ENCODE measurements at places on chromosomes 11 and 22.

GRCh38 chr11:103927535-103927934, 108.9 kb upstream of the DDI1 start:
- no peak for DNase-seq

DNA sequence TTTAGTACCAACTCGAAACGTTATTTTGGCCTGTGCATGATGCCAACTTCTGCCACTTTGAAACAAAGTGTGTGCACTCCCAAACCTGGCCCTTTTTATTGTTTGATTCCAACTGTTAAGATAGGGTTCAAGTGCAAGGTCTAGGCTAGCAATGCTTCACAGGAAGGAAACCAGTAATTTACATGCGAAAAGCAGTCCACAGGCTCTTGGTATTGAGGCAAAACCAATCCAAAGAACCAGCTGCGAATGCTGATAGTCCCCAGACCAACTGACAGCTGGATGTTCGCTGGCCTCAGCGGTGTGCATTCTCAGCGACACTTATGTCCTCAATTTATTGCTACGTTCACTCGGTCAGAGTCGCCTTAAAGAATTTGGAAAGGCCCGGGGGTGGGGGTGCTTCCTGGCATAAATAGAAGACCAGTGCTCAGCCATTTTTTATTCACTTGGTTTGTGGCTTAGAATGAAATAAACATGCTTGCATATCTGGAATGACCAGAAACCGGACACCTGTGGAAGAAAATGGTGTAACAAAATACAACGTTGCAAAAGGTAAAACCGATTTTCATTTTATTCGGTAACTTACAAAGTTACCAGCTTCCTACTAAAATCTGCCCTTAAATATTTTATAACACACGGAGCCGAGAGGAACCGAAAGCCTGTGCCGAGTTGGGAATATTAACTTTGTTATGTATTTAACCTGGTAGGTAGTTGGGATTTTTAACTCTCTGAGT, 1.6 kb downstream of the CPT1A start:
- DNase-seq = peak; percentile 17

- no peak for DNase-seq
Observed at GRCh38 chr11:63805844-63806415, 7.3 kb upstream of the SPINDOC start.

DNA sequence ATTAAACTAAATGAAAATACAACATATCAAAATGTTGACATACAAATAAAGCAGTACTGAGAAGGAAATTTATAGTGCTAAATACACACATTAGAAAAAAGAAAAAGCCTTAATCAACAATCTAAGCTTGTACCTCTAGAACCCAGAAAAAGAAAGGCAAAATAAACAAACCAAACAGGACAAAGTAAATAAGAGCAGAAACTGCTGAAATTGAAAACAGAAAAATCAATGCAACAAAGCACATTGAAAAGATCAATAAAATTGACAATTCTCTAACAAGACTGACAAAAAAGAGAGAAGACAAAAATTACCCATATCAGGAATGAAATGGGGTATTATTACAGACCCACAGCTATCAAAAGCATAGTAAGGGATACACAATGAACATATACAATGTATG, 21.0 kb downstream of the DCUN1D5 start:
- no peak for DNase-seq

DNA sequence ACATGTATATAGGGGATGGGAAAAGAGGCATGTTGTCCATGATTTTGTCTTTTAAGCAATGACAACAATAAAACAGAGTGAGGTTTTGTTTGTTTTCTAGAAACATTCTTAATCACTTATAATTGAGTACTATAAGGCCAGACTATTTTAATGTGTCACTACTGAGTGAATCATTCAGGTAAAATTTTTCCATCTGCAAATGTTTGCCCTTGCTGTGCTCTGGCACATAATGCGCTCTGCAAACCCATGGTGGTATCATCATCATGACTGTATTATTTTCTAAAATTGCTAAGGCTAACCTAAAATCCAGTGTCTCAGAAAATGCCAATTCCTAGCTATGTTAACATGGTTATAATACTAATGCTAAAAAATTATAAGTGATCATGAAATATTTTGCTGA, 261.2 kb downstream of the CADM1 start:
- no peak for DNase-seq

- no peak for DNase-seq
Observed at GRCh38 chr22:28222571-28222970, 303.5 kb upstream of the PITPNB start.

GRCh38 chr11:86069408-86070101, 671 bp upstream of the PICALM start:
- no peak for DNase-seq

DNA sequence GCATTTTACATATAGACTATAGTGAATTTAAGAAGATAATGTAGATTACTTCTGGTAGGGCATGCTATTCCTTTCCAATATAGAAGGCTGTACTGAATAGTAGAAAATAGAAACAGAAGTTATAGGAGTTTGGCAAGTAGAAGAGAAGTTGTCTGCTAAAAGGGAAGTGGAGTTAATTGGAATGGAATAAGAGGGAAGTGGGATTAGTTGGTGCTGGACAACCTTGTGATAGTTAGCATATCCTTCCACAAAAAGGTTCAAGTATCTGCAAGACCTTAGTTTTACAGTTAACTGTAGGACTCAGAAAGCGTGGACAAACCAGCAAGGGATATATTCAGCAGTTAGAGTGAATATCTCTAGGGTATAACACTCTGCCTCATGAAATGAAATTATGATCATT, 185.5 kb downstream of the SWAP70 start:
- no peak for DNase-seq

DNA sequence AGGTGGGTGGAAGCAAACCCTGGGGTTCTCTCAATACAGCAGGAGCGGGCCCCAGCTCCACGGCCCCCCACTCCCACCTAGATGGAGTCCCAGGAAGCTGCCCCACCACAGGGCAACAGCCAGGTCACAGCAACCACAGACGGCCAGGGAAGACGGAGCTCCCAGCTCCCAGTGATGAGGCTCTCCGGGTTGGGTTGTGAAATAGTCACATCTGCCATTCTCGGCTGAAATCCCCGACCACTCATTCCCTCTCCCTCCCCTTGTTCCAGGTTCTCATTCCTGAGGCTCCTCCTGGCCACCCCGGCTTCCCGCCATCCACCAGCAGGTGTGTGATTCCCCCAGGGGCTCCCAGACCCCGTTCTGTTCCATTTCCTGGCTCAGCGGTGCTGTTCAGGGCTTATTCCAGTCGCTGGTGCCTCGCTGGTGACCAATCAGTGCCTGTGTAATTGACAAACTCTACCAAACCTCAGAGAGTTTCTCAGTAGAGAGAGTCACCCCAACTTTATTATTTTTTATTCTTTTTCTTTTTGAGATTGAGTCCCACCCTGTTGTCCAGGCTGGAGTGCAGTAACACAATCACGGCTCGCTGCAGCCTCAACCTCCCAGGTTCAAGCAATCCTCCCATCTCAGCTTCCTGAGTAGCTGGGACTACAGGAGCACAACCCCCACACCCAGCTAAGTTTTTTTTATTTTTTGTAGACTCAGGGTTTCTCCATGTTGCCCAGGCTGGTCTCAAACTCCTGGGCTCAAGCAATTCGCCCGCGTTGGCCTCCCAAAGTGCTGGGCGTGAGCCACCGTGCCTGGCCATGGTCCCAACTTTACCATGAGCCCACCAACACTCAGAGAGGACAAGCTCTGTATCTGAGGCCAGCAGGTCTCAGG, 63.2 kb downstream of the SHANK2 start:
- no peak for DNase-seq

- DNase-seq = no peak
Observed at GRCh38 chr11:12922980-12923507, 86.1 kb upstream of the RASSF10 start.

DNA sequence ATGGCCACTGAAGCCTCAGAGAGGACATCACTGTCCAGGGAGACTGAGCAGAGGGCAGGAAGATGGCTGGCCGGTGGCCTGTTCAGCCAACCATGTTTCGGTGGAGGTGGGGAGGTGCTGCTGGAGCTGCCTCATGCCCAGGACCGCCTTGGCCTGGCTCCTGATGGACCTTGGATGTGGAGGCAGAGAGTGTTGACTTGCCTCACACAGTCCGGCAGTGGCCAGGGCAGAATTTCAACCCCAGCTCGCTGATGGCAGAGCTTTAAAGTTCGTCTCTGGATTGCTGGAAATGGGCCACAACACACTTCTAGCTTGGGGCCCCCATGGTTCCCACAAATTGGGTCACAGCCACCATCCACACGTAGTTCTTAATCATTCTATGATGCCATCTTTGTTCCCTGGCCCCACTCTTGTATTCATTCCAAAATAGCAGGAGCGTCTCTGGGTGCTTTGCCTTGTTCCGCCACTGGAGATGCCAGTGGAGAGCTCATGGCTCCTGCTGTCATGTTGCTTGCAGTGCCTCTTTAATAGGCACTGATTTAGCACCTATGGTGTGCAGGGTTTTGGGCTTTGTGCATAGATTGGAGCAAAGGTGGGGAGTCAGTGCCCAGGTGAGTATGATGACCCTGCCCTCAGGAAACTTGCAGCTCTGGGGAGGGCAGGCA, 5.6 kb downstream of the MAPK8IP1 start:
- DNase-seq = no peak

DNA sequence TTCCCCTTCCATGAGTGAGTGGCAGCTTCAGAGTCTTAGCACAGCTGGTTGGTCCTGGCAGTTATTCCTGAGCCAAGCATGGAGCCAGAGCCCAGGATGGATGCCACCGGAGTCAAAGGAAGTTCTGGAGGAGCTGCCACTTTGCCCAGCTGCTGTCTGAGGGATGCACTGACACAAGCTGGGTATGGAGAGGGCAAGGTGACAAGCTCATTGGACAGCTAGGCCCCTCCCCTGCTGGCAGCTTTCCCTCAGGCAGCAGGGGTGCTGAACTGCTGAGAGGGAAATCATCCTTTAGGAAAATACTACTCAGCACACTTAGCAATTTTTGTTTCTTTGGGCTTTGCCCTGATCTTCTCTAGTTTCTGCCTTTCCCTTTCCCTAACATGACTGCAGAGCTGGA, 99.3 kb upstream of the SESN3 start:
- no peak for DNase-seq

Data from activated CD4-positive, alpha-beta T cell treated with anti-CD3 and anti-CD28 coated beads, Interleukin-2, amount 50 U/mL, for 48 hours (primary cell).